ENCODE measurements at places on chromosomes 3 and 15.

- DNase-seq: no peak
Observed at GRCh38 chr3:36864180-36865053, 80.4 kb downstream of the TRANK1 start.

DNA sequence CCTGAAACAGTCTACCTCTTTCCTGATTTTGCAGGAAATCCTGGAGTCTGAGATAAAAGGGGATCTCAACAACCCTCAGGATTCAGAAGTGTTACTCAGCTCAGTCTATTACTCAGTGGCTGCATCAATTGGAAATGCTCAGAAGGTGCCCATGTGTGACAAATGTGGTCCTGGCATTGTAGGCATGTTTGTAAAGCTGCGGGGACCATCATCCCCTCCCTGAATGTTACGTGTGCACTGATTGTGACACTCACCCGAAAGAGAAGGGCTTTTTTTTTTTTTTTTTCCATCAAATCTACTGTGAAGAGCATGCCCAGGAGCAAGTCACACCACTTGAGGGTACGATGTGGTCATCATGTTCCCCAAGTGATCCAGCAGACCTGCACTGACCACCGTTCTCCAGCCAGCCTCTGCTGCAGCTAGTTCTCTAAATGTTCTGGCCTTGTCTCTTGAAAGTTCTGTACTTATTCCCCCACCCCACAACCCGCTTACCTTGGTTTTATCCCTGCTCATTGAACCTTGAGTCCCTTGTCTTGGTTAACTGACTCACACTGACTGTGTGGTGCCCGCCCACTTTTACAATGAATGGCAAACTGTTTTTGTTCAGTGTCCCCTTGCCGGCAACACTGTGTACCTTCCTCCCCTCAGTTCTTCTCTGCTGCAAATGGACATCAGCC, 19.8 kb downstream of the ST3GAL6 start:
- no peak for DNase-seq

DNA sequence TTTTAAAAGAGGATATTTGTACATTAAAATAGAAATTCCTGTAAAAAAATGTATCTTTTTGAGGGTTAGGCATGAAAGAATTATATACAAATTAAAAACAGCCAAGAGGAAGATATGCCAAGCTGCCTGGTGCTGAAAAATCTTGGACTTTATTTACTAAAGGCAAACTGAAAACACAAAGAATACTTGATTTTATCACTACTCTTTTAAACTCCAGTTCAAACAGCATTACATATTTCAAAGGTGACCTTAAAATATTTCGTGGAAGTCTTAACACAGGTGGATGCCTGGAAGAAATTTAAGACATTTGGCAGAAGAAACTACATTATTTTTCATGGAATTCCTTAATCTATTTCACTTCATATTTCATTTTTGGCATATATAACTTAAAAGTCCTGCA, 101.1 kb upstream of the SLC2A2 start:
- DNase-seq: no peak

DNA sequence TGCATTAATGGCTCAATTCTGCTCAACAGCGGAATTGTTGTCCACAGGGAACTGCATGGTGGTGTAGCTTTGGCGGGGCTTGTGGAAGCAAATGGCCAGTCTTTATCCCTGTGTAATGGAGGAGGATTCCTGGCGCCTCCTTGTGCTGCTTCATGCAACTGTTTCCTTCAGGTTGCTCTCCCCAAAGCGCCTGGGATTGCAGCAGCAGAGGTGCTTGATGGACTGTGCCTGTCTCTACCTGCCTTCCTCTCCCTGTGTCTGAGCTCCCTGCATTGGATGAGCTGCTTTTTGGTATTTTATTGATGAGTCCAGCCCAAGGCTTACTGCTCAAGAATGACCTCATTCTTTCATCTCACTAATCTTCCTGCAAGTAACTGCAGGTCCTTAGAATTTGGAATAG, 72.9 kb upstream of the NDN start:
- no peak for DNase-seq

DNA sequence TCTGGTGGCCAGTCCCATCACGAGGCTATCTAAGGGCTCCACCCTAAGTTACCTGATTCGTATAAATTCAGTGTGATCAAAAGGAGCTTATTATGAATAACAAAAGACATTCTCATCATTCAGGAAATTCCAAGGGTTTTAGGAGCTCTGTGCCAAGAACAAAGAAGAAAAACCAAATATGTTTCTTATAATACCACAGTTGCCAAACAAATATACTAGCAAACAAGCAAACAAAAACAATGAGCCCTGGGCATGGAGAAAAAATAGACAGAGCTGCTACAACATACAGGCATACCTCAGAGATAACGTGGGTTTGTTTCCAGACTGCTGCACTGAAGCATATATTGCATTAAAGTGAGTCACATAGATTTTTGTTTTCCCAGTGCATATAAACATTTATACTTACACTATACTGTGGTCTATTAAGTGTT, 20.2 kb upstream of the CFAP161 start:
- no peak for DNase-seq
